HTR-8/SVneo (cell line): ENCODE measurements at places on chromosomes 5 and 9.
A peak's percentile ranks its signal among the peaks of the same experiment; 100 is the strongest.

DNA sequence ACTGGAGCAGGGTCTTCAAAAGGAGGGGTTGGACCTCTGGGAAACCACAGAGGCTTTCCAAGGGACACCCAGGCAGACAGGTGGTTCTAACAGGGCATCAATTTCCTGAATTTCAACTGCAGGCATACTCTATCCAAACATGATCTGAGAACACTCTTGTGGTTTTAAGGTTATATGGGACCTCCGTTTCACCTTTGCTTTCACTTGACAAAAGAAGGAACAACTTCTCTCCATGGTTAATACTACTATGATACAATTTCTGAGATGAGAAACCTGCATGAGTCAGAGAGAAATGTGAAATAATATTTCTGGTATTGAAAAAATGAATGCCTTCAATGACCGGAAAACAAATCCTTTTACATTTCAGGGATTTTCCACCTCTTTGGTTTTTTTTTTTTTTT lies 28.0 kb upstream of the ERAP1 start:
- no peak for DNase-seq

DNA sequence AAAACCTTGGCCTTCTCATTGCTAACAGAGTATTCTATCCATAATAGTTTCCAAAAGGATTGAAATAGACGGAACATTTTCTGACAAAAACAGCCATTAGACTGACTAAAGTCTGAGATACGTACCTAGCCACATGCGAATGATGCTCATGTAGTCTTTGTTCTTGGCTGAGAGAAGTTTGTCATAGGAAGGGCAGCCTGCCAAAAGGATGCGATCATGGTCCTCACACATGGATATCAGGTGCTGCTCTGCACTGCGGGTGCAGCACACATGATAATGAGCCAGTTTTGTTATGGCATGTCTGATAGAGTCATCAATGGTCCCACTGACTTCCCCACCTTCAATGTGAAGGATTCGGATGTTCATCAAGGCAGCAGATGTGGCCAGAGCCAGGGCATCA lies 12.3 kb downstream of the GNE start:
- DNase-seq, result no peak

GRCh38 chr5:148776261-148776660 lies 50.1 kb upstream of the ADRB2 start:
- DNase-seq, result no peak

DNA sequence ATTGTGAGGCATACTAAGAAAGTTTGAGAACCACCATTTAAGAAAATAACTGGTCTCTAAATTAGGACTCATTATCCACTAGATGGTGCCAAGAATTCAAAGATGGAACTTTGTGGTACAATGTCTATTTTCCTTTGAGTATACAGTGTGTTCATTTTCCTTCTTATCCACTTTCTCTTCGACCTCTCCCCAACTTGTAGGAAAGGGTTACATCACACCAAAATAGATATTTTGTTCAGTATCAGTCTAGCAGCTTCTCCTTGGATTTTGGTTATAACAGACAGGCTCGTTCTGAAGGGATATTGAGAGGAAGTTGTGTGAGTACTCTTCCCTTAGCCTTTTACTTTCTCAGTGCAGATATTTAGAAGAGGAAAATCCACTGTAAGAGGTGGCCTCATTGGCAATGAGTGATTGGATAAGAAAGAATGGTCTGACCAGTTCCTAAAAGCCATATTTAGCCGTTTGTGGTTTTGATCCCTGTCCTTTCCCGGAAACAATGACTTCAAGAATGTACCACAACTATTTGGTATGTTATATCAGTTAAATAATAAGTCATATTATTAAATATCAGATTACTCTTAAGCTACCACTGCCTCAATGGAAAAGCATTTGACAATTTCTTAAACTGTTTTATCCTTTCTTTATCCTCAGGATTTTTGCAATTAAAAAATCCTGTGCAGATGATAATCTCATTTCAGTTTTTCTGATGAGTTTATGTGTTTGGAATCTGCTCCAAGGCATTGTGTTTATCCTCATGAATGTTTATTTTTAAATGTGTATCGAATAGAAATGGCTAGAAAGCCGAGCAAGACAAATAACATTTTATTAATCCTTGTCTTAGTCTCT lies 69.0 kb upstream of the GRAMD2B start:
- DNase-seq, result peak; percentile 75

GRCh38 chr9:101172616-101173015 lies 144.1 kb downstream of the PLPPR1 start:
- no peak for DNase-seq

DNA sequence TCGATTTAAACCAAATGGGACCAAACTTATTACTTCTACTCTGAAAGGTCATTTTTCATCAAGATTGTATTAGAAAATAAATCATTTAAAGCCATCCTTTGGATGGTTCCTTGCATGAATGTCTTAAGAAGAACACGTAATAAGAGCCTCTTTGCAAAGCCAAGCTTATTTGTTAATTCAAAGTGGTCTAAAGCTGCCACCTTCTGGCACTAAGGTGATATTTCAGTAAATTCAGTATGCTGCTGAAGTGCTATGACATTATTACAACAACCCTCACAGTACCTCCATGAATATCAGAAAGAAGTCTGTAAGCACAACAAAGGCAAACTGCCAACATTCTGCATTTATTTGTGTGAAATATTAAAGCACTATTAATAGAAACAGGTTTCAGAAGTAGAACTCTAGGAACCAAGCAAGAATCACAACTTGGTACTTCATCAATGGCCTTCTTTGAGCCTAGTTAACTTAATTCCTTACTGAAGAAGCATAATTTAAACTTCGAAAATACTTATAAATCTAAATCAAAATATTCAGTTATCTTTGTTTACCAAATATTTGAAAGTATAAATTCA lies 53.1 kb upstream of the TYRP1 start:
- peak; percentile 5 for DNase-seq

DNA sequence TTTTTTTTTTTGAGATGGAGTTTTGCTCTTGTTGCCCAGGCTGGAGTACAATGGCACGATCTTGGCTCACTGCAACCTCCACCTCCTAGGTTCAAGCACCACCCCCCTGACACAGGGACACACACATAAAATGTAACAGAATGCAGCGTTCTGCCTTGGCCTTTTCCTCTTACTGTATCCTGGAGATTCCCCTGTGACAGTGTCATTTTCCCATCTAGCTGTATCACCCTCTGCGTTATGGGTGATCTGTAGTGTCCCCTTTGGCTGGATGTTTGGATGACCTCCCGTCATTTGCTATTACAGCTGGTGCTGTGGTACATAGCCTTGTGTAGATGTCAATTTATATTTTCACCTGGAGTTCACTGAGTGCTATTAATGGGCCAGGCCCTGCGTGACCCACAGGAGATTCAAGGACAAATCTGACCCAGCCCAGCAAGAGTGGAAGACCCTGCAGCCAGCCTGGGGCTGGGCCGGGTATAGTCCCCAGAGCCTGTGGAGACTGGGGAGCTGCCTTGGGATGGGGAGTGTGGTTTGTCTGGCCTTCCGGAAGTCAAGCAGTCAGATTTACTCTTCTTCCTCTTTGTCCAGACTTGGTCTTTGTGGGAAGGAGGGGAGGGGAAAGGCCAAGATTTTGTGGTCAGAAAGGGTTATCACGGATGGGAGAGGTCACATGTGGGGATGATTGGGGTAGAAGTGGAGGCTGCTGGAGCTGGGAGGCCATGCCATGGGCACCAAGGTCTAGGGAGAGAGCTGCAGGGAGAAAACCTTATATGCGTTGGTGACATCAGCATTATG lies 43.6 kb downstream of the ERGIC1 start:
- DNase-seq, result no peak

DNA sequence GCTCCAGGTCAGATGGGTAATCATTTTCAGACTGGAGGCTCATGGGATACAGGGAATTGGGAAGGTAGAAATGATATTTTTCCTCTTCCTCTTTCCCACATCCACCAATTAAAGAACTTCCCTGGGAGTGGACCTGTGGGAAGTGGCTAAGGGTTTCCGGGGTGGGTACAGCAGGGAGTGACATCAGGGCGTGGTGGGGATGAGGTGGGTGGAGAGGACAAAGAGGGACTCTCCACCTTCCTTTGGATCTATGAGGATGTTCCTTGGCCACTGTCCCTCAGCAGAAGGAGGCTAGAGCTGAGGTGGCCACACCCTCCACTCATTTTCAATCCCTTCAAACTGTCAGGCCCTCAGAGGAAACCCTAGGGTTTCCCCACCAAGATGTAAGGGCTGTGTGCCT lies 54.7 kb downstream of the IRF1 start:
- no peak for DNase-seq

DNA sequence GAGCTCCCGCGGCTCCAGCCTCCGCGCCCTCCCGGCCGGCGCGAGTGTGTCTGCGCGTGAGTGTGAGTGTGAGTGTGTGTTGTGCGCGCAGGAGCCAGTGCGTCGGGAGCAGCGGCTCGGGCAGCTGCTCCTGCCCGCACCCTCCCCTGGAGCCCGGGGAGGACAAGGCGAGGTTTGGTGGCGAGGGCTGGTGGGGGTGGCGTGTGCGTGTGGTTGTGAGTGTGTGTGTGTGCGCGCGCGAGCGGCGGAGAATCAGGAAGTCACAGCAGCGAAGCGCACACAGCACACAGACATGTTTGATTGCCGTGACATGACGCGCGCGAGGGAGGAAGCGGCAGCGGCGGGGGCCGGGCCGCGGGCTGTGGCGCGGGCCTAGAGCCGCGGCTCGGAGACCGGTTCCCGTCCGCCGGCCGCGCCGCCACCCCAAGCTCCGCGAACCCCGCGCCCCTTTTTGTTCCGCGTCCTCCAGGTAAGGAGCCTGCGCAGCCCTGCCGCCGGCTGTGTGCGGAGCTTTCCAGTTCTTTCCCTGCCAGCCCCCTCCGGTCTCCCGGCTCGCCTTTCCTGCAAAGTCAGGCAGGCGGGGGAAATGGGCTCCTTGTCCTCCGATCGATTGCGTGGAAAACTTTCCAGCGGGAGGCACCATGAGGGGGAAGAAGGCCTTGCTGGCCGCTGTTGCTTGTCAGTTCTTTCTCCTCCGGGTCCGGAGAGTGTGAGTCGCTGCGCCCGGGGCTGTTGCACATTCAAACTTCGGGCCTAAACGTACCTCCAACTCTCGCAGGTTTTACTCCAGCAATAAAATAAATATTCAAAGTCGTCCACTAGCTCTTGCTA lies 2.4 kb downstream of the SMARCA2 start:
- DNase-seq, result peak; percentile 26

GRCh38 chr9:134319306-134320125 lies 6.7 kb upstream of the RXRA start:
- DNase-seq, result no peak

DNA sequence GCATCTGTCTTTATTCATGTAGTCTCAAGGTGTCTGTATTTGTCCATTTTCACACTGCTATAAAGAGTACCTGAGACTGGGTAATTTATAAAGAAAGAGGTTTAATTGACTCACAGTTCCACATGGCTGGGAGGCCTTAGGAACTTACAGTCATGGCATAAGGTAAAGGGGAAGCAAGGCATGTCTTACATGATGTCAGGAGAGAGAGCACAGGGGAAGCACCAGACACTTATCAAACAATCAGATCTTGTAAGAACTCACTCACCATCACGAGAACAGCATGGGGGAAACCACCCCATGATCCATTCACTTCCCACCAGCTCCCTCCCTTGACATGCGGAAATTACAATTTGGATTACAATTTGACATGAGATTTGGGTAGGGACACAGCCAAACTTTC lies 44.2 kb downstream of the NLN start:
- DNase-seq, result no peak

DNA sequence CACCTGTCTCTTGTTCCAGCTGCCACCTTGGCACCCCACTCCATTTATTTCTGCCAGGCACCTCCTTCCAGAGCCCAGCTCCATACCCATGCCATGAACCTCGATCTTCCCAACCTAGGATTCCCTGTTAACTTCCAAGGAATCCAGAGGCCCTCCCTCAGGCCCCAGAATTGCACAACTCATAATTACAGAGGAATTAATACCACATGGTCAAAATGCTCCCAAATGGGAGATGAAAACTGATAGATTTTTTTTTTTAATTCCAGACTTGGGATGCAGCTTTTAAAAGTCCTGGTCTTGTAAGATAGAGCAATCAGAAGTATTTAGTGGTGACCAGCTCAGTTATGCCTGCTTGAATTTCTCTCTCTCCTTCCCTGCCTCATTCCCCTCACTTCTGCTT lies 96.2 kb upstream of the CCDC112 start:
- no peak for DNase-seq

- no peak for DNase-seq
These were observed 81.9 kb upstream of the RARS1 start for GRCh38 chr5:168404365-168404764.

- no peak for DNase-seq
These were observed 30.8 kb upstream of the CNOT6 start for GRCh38 chr5:180463216-180463900.

DNA sequence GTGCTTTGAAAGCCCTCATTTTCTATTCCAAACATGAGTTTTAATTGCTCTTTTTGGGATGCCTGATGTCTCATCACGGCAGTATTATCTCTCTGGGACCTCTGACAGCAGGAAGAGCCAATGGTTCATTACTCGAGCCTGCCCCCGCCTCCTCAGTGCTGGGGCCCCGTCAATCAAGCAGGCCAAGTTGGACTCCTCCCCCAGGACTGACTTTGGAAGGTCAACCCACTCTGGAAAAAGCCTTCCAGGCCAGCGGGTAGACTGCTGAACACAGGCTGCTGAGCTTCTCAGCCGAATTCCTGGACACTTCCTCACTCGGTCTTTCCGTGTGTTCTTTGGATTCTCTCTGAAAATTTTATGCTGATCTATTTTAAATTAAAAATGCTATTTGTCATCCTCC lies 9.5 kb upstream of the BARHL1 start:
- no peak for DNase-seq

GRCh38 chr5:107470295-107470582 lies 200.5 kb downstream of the EFNA5 start:
- DNase-seq, result no peak

GRCh38 chr9:127124111-127124531 lies 1.7 kb upstream of the ANGPTL2 start:
- DNase-seq, result no peak
